ENCODE measurements at places on chromosomes 16 and 17.

DNA sequence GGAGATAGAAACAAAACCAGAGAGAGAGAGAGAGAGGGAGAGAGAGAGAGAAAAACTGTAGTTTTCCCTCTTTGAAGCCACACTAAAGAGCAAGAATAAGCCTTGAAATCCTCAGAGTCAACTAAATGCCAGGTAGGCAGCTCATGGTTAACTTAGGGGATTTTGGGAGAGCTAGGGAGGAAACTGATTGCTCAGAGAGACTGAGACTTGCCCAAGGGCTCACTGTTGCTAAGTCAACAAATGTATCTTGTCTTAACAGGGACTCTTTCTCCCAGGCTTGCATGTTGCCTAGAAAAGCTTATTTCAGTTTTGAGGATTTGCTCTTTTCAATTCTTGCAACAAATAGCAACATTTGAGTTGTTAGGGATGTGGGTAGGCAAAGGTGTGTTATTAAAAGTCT lies 4.5 kb upstream of the SLC5A11 start:
- DNase-seq, result no peak

GRCh38 chr17:77444984-77445759 lies 304.4 kb downstream of the SEC14L1 start:
- DNase-seq, result peak; percentile 71

DNA sequence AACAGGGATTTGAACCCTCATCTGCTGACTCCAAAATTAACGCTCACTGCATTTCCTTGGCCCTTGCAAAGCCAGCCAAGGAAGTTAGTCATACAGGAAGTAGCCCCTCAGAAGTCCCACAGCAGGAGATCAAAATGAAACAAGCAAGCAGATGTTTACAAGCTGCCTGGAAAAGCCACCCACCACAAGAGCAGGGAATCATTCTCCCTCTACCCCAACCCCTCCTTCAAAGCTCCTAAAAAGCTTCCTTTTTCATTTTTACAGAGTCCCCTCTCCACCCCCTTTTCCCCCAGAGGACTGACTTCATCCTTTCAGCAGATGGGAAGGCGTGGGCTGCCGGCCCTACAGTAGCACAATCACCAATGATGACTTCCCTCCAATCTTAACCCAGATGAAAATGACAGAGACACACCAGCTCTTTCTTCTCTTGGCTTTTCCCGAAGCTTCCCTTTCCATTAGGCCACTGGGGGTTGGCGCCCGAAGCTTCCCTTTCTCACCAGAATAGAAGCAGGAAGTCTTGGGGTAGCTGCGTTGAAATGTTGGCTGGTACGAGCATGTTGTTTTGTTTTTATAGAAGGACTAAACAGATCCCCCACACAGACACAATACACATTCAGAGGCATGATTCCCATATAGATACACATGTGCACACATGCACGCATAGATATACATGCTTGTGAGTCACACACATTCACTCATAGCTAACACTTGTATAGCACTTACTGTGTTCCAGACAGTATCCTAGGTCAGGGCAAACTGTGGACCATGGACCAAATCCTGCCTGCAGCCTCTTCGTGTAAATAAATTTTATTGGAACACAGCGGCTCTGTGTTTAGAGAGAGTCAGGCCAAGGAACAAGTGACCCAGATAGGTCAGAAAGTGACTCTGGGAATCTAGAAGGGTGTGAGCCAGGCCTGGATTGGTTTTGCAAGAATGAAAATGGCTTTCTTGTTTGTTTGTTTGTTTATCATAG lies 17.4 kb downstream of the ITPRIPL2 start:
- DNase-seq, result no peak

- DNase-seq, result no peak
Measured at GRCh38 chr17:7217113-7217987, 2.3 kb downstream of the DLG4 start.

GRCh38 chr16:65772134-65772732 lies 594.3 kb upstream of the CDH5 start:
- no peak for DNase-seq

GRCh38 chr17:45050481-45051059 lies 862 bp downstream of the DCAKD start:
- no peak for DNase-seq

DNA sequence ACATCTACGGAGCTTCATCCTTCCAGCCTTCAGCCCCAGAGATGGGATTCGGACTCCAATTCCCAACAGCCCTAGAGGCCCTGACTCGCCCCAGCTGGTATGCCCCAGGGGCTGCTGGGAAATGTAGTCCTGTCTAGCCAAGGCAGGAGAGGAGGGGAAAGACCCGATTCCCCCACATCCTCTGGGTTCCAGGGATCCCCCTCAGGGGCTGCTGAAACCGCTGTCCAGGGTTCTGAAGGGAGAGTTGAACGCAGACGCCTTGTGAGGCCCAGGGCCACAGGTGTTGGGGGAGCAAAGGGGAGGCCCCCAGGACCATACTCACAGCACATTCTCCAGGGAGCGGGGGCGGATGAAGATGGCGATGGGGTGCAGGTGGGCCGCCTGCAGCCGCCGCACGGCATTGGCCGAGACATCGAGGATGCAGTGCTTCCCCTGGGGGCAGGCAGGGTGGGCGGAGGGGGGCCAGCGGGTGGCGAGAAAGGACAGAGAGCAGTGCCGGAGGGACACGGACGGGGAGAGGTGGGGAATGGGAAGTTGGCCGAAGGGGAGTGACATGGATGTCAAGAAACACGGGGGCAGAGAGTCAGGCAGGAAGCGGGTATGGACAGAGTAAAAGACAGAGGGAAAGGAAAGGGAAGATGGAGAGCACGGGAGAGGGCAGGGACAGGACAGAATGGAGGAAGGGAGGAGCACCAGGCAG lies 12.6 kb upstream of the ASGR1 start:
- DNase-seq, result no peak

DNA sequence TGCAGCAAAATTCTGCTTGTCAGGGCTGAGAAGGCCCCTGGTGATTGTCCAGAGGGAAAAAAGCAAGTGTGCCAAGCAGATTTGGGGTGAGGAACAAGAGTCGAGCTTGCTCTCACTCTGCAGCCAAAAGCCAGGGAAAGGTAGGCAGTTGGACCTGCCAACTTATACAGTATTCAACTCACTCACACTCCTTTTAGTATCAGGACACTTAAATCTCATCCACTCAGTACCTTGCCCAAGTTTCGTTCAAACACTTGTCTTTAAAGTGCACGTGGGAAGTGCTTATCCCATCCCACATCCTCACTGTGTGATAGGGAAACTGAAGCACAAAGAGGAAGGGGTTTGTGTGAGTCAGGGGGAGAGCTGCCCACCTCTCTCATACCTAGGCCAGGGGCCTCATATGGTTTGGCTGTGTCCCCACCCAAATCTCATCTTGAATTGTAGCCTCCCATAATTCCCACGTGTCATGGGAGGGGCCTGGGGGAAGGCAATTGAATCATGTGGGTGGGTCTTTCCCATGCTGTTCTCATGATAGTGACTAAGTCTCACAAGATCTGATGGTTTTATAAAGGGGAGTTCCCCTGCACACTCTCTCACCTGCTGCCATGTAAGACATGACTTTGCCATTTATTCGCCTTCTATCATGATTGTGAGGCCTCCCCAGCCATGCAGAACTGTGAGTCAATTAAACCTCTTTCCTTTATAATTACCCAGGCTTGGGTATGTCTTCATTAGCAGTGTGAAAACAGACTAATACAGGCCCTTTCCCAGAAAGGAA lies 25.6 kb upstream of the CES5A start:
- DNase-seq, result no peak

DNA sequence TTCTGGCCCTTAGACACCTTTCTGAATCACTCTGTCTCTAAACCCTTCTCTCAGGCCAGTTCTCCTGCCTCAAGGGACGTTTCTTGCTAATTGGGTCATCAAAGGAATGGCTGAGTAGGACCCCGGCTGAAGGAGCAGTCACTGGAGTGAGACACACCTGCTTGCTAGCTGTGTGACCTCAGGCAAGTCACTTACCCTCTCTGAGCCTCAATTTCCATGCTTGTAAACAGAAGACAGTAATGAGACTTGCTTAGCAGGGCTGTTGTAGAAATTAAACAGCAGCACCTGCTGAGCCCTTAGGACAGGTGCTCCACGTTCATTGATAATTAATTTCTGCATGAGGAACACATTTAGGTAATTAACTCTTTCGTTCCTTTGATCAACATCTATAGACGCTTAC lies 6.8 kb downstream of the CIBAR2 start:
- no peak for DNase-seq

DNA sequence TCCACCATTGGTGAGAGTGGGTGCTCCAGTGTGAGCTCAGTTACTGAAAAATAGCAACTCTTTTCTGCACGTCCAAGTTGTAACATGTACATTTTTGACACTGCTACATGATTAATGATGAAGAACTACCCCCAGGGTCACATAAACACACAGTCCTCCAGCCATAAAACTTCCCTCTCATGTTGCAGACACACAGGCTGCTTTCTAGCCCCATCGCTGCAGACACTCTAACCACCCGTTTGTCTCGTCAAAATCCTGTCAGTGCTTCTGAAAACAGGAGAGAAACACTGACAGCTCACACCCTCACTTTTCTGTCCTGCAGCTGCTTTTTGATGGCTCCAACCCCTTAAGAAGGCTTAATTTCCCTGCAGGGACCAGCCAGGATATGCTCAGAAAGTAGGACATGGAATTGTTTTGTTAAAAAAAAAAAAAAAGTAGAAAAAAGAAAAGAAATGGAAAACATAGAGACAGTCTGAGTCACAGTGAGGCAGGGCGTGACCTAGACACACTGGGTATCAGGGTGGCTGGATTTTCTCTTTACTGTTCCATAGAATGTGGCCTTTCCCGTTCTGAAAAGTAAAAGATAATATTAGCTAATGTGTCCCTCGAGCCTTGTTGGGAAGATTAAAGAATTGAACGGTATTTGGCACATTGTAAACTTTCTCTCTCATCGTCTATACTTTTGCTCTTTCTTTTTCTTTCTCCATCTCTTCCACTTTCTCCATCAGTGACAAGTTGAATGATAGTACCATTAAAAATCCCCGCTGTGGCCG lies 20.7 kb upstream of the CCL5 start:
- peak; percentile 23 for DNase-seq

GRCh38 chr17:55549140-55549539 lies 37.9 kb upstream of the SMIM36 start:
- no peak for DNase-seq

DNA sequence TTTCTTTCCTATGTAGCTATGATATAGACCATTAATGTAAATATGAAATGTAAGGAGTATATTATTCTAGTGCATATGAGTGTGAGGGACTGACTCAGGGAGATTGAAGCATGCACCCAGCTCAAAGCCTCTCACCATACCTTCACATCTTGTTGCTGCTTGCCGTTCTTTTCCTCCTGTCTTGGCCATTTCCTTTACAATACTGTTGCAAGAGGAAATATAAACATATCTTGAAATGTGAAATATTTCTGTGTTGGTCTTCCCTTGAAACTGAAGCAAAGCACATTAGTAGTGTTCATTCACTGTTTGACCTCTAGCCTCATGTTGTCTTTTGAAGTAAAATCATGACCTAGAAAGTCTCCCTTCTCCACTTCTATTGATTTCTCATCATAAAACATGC lies 46.6 kb downstream of the PHKB start:
- DNase-seq, result no peak

DNA sequence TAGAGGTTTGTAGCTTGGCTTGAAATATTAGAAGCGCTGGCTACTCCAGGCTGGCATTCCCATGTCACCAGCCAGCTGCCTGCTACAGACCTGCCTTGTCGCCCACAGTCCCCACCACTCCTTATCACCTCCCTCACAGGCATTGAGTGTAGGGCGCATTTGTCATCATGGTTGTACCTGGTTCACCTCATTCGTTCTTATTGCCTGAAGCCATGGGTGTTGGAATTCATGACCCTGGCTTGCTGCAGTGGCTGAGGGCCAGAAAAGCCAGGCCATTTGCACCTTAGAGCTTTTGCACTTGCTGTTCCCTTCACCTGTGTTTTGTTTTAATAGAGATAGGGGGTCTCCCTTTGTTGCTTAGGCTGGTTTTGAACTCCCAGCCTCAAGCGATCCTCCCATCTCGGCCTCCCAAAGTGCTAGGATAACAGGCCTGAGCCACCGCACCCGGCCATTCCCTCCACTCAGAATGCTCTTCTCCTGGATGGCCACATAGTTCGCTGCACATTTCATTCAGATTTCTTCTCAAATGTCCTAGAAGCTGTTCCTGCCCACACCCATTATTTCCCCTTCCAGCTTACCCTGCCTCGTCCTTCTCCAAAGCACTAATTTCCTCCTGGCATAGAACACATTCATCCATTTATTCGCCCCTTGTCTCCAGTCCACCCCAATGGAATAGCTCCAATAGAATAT lies 97.6 kb downstream of the C16orf78 start:
- no peak for DNase-seq

- DNase-seq, result no peak
Measured at GRCh38 chr17:66612993-66613392, 221.9 kb upstream of the CACNG5 start.

- peak; percentile 46 for DNase-seq
Measured at GRCh38 chr17:7686222-7687071, 843 bp downstream of the TP53 start.

- DNase-seq, result no peak
Measured at GRCh38 chr17:82972836-82973372, 106.5 kb upstream of the METRNL start.

- DNase-seq, result no peak
Measured at GRCh38 chr16:70653406-70653805, 7.0 kb downstream of the IL34 start.

DNA sequence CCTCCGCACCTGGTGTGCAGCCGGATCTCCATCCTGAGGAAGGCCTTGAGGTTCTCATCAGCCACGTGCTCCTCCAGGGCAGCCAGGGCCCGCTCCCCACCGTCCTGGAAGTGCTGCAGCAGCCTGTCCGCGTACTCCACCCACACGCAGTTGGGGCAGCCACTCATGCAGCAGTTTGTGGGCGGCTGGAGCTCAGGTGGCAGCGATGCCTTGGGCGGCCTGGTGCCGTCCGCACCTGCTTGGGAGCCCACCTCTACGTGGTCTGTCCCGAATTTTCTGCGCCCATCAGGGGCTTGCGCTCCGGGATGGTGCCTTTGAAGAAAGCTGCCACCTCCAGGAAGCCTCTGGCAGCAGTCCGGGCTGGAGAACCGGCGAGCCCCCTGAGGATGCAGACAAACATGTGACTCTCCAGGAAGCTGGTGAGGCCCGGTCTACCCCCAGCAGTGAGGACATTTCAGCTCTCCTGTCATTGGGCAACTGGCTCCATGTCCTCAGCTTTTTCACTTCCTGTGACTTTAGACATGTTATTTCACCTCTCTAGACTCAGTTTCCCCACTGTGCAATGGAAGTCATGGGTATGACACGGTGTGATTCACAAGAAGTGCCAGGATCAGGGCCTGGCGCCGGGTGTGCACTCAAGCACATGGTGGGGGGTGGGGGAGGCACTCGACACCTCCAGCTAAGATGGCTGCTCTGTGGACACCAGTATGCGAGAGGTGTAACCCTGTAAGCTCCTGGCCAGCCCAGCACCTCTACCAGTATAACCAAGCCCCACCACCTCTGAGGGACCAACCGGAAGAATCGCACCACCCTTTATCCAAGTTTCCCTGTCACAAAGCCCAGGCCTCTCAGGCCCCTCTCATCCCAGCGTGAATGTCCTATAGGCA lies 957 bp downstream of the OXLD1 start:
- peak; percentile 38 for DNase-seq
